ENCODE measurements at places on chromosomes 1 and 21.

- no peak for DNase-seq
Observed at GRCh38 chr21:17612023-17612564, 607 bp downstream of the BTG3 start.

DNA sequence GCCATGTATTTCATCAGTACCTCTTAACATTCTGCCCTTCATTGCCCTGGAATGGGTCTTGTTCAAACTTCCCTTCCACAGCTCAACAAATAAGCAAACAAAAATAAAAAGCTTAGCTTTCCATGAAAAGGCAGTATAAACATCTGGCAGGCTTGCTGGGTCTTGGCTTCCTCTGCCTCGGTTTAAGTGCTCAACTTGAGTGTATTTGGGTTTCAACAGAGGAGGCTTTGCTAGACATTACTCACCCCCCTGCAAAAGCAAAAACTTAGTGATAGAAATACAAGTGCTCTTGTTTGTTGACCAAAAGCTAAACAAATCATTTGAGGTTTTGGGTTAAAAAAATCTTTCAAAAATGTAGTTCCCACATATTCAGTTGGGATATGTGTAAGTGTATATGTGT lies 518.5 kb downstream of the PLPP3 start:
- no peak for DNase-seq

GRCh38 chr1:225225681-225226080 lies 202.2 kb downstream of the LBR start:
- DNase-seq: no peak

GRCh38 chr21:33055991-33056390 lies 13.9 kb upstream of the OLIG1 start:
- no peak for DNase-seq

DNA sequence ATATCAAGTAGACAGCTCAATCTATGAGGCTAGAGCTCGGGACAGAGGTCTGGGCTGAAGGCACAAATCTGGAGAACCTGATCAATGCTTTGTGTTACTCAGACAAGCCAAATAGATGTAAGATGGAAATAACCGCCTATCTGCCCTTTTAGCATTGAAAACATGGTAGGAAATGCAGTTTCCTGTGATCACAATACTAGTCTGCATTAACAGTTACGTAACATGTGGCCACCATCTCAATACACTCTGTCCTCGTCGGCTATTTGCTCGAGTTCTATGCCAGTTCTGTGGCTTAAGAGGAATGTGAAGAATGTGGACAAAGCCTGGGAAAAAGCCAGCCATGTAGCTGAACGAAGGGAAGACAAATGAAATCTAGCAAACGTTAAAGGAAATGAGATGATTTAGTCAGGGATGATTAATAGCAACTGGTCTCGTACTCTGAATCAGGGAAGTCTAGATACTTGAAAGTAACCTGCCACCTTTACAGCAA lies 73.3 kb downstream of the HSF2BP start:
- DNase-seq: no peak

DNA sequence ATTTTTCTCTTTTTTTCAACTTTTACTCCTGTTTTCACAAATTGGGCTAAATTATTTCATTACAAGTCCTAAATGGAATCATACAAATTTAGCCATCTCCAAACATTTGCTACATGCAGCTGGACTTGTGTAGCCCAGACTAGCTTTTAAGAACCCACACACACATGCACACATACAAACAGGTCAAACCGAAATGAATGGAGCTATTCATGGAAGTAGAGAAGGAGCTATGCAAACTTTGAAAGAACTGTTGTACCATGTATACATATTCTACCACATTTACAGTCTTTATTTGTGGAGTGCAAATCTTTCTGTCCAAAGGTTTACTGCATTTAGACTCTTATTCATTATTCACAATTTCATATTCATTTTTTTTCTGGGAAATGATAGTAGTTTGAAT lies 189.1 kb upstream of the RNPC3 start:
- DNase-seq: no peak

- DNase-seq: no peak
Observed at GRCh38 chr1:159122005-159122621, 45.5 kb upstream of the AIM2 start.

GRCh38 chr1:233240371-233240770 lies 55.2 kb downstream of the PCNX2 start:
- no peak for DNase-seq

DNA sequence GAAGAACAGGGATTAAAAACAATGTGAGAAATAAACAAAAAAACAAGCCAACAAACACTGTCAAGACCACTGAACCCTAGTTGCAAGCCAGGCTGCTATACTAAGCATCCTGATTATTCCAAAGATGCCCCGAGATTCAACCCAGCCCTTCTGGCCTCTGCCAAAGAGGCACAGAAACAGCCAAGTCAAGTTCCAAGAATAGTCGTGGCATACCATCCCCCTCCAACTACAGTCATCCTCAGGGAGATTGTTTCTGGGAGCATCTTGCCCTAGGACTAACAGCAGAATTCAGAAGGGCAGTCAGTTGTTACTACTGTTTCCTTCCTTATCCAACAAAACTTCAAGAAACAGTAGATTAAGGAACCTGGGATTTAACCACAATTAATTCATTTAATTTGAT lies 52.3 kb downstream of the ABL2 start:
- DNase-seq: no peak

DNA sequence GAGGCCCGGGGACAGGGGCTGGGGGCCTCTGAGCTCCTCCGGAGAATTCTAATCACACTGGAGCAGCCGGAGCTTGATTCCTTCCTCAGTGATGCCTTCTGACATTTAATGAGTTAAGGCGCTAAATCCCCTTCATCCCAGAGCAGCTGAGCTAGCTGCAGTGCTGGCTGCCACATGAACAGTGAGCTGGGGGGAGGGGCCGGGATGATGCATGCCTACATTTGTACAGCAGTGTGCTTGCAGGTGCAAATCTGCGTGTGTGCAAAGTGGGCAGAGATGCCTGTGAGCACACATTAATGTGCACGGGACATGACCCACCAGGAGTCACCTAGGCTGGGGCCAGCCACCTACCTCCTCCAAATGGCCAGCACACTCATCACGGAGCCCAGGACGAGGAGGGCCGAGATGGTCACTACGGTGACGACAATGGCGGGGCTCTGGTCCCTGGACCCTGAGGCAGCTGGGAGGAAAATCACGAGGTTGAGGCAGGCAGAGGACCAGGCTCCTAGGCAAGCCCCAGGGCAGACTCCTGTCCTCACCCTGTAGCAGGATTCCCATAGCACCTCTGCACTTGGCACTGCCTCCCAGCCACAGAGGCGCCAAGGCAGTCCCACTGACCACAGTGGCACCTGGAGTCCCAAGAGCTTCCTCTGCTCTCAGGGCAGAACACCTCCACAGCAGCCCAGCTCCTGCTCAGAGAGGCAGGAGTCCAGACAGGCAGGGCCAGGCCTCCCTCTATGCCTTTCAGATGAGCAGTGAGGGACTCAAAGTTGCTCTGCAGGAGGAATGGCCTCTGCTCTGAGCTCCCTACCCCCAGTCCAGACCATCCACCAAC lies 34.7 kb downstream of the CDCA8 start:
- DNase-seq: no peak

DNA sequence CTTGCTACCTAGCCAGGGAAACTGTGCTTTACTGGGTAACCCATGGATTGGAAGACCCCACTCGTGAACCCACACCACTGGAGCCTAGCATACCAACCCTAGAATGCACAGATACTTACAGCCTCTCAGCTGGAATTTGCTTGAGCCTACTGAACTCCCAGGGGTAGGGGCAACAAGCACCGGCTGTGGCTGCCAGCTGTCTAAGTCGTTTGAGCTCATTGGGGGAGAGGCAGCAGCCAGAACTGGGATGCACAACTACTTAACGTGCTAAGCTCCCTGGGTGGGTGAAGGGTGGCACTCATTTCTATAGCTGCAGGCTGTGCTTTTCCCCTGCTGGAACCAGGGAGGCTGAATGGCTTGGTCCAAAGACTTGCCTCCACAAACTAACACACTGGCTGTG lies 212.4 kb downstream of the ZNF648 start:
- DNase-seq: no peak

GRCh38 chr1:109570414-109570813 lies 22.0 kb downstream of the GNAI3 start:
- no peak for DNase-seq

DNA sequence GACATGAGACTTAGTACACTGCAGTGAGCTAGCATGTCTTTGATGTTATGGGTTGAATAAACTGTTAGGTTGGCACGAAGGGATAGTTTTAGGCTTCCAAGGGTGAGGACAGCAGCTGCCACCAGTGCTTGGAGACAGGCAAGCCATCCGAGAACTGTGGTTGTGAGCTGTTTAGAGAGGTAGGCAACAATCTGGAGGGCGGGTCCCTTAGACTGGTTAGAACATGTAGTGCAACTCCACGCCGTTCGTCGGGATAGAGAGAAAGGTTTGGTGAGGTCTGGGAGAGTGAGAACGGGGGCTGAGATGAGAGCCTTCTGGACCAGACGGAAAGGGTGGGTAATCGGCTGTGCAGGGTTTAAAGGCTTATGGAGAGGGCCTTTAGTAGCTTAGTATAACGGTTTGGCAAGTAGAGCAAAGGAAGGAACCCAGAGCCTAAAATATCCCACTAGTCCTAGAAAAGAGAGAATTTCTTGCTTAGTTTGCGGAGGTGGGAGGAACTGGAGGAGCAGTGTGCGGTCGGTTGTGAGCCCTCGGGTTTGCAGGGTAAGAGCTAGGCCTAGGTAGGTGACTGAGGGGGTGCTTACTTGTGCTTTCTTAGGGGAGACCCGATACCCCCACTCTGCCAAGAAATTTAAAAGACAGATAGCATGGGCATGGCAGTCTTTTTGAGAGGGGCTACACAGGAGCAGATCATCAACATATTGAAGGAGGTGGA lies 72.8 kb downstream of the CNST start:
- no peak for DNase-seq

GRCh38 chr1:91511386-91511785 lies 10.7 kb downstream of the CDC7 start:
- no peak for DNase-seq

- no peak for DNase-seq
Observed at GRCh38 chr1:225460021-225460736, 32.3 kb upstream of the LBR start.

GRCh38 chr1:195173753-195174152 lies 1434.5 kb downstream of the KCNT2 start:
- no peak for DNase-seq

DNA sequence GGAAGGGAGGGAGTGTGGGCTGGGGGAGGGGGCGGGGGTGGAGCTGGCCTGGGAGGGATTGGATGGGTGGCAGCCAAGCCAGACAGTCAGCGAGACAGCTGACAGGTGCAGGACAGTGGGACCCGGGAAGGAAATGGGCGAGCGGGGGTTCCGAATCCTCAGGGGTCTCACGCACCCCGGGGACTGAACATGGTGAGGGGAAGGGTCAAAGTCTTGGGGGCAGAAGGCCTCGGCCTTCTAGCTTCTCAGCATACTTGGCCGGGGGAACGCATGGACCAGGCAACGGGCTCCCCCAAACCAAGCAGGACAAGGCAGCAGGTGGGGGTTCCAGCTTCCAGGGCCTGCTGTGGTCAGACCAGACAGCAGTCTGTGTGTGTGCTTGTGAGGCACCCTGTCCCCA lies 23.1 kb downstream of the CASZ1 start:
- no peak for DNase-seq

DNA sequence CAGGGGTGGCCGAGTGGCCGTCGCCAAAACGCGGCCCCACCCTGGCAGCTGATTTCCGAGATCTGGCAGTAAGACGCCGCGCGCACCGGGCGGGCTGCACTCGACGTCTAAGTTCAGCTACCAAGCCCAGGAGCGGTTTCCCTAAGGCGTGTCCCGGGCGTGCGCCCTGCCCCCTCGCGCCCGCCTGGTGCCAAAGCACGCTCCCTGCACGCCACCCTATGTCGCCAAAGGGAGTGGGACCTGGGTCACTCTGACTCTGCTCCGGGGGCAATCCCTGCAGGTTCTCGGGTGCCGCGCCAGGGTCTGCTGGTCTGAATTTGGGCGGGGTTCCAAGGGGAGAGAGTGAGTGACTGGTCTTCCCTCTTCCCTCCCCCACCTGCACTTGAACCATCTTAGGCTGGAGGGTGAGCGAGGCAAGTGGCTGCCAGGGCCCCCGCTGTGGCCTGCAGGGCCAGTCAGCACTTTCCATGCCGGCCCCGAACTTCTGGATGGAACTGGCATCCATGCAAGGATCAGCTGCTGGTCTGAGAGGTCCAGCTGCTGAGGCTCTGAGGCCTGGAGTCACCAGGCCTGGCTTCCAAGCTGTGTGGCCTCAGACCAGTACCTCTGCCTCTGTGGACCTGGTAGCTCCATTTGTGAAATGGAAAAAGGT lies at the start of gene LRRC38:
Gene LRRC38, minus strand, starts transcription at position 109 of the 652 bp plus-strand sequence. CDS start 410 bp downstream, outside the sequence.
- no peak for DNase-seq

- no peak for DNase-seq
Observed at GRCh38 chr1:207868251-207868773, 42.6 kb downstream of the CD34 start.

DNA sequence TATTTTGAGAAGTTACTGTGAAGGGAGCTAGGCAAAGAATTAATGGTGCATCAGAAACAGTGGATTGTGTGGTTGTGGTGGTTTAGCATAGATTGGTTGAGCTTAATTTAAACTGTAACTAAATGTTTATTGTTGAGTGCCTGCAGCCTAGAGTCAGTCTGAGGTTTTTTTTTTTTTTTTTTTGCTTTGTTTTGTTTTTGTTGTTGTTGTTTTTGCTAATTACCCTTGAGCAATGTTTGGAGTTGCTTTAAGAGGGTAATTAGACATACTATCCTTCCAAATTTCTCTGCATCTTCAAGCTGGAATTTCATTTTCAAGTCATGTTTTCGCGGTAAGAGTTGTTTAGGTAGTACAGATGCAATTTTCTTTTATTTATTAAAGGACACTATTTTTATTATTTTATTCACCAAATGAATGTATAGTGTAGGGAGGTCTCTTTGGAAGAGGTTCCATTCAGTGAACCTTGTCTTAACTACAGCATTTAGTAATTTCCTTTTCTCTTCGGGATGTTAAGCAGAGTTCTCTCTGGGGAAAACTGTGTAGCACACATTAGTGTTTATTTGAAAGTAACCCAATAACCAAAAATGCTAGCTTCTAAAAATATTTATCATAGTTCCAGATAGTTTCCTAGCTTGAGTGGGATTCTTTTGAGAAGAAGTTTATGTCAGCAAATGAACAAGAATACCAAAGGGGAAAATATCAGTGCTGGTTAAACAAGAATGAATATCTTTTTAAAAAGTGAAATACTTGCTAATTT lies 82.3 kb downstream of the CLIC4 start:
- DNase-seq: no peak

DNA sequence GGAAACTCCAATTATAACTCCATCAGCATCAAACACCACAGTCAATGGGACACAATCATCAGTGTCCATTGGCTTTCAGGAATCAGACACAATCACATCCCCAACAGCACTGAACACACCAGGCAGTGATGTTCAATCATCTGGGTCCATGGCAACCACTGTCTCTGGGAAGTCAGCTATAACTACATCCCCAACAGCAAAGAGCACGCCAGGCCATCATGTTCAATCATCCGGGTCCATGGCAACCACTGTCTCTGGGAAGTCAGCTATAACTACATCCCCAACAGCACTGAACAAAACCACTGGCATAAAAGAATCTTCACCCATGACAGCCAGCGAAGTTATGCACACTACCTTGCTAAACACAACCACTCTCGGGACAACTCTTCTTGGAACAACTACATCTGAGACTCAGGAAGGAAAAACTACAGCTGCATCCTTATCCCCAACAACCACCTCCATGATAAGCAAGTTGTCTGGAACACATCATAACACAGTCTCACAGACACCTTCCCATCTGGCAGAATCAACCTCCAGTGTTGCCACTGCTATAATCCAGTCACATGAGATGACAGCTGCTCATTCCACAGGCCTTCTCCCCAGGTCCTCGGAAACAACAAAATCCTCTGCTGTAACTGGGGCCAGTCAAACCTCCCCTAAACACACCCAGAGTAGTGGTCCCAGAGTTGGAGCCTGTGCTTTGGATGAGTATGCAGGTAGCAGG lies 19.9 kb downstream of the CATSPER4 start:
- no peak for DNase-seq

Measured in stimulated activated CD8-positive, alpha-beta memory T cell treated with anti-CD3 and anti-CD28 coated beads, Interleukin-2, amount 100 ng/mL, for 1 hour (primary cell).